Activated CD8-positive, alpha-beta memory T cell treated with anti-CD3 and anti-CD28 coated beads for 24 hours (primary cell): ENCODE measurements at places on chromosomes 5 and 9.

- DNase-seq = no peak
These were observed 4.8 kb upstream of the GFI1B start for GRCh38 chr9:132973713-132974112.

DNA sequence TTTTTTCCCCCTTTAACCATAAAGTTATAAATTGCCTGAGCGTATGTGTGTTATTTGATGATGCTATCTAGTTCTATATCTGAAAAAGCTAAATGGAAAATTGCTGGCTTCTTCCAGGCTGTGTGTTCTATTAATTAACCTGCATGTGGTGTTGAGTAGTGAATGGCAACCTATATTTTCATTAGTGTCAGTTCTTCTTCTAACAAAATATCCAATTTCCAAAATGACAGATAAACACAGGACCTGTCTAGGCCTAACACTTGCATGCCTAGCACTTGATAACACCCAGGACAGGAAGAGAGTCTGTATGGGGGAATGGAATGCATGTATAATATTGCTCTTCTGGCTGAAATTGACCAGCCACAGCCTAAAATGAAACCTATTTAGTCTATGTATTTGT lies 91.7 kb downstream of the CD180 start:
- DNase-seq = no peak

DNA sequence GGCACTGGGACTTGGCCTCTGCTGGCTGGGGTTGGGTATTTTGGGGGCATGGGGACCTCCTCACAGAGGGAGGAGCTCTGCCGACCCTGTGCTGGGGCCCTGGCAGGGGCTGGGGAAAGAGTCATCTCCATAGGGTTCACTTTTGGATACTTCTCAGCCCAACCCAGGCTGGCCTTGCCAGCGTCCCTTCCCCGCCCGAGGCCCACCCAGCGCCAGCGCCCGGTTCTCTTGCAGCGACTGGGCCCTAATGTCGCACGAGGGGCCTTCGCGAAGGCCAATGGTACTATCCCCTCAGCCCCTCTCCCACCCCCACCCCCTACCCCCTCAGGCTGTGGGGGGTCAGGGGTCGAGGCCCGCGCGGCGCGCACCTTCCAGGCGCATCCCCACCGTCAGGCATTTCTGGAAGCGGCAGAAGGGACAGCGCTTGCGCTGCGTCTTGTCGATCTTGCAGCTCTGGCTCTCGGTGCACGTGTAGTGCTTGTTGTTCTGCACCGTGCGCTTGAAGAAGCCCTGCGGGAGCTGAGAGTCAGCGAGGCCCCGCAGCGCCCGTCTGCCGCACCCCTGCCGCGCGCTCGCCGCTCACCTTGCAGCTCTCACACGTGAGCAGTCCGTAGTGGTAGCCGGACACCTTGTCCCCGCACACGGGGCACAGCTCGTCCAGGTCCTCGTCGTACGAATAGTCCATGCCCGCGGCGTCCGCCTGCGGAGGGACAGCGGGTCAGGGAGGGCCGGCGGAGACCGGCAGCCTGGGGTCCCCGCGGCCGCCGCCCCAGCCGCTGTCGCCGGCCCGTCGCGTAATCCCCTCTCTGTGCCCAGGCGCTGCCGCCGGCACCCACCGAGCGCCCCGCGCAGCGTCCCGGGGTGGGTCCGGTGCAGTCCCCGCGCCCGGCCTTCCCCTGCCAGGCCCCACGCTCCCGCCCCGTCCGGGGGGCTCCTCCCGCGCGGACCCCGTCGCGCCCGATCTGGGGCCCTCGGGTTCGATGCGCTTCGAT lies 4.2 kb downstream of the NR5A1 start:
- DNase-seq = no peak

GRCh38 chr5:133284306-133284705 lies 232.5 kb downstream of the HSPA4 start:
- no peak for DNase-seq

DNA sequence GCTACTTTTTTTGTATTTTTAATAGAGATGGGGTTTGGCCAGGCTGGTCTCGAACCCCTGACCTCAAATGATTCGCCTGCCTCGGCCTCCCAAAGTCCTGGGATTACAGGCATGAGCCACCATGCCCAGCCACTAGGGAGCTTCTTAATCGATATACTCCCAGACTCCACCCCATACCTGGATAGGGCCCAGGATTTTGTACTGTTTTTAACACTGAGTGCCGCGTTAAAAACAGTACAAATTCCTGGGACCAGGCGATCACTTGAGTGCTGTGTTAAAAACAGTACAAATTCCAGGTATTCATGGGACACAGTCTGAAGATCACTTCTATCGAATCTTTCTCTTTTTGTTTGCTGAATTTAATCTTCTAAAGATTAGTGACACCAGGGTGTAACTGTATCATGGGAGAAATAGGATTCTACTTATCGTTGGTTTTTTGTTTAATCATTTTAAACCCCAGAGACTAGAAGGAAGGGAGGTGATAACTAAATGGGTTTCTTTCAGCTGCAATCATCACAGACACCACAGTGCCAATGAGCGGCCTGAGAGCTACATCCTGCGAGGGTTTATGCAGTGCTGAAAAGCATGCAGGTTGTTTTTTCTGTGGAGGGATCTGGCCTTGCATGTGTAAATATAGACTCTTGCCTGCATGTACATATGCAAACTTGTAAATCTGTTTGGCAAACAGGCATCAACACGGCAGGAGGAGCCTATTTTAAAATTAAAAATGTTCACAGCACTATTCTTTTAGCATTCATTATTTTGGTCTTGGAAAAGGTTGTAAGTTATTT lies 303.8 kb upstream of the WWC1 start:
- DNase-seq = no peak

DNA sequence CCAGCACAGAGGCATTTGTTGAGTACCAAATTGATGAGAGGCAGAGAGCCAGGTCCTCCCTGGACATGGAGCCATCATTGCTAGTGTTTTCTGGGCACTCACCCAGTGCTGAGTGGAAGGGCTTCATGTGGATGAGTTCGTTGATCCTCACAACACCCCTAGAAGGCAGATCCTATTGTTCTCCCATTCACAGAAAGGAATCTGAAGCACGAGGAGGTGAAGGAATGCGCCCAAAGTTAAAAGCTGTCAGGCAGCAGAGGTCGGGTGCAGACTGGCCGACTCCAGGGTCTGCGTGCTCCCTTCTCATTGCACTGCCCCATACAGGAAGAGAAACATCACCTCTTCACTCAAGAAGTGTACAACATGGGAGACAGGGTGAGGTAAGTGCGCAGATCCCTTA lies 153.5 kb upstream of the TNPO1 start:
- DNase-seq = no peak

GRCh38 chr5:95621839-95622629 lies 2.1 kb downstream of the GPR150 start:
- DNase-seq = peak; percentile 61

GRCh38 chr5:453725-454481 lies 10.9 kb downstream of the EXOC3 start:
- no peak for DNase-seq

GRCh38 chr9:2363138-2363745 lies 258.3 kb upstream of the VLDLR start:
- DNase-seq = no peak

DNA sequence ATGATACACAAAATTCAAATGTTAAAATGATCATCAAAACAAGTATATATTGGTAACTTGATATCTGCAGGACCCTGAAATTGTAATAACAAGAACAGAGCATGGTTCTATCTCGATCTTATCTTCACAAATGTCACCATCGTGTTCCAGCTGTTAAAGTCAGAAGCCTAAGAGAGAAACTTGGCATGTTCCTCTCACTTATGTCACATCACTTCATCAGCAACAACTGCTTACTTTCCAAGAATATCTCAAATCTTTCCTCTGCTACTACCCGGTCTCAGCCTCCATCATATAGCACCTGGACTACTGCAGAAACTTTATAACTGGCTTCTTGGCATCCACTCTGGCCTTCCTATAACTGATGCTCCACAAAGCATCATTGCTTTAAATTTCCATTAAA lies 84.9 kb downstream of the FBN2 start:
- DNase-seq = no peak

GRCh38 chr9:81562231-81563019 lies 126.9 kb downstream of the TLE1 start:
- no peak for DNase-seq
